ENCODE measurements at places on chromosomes 2 and 18.

GRCh38 chr2:71742953-71743601, 289.7 kb downstream of the DYSF start:
- no peak for DNase-seq

- DNase-seq = peak; percentile 54
These were observed 14.2 kb downstream of the MTX2 start for GRCh38 chr2:176283291-176284068.

DNA sequence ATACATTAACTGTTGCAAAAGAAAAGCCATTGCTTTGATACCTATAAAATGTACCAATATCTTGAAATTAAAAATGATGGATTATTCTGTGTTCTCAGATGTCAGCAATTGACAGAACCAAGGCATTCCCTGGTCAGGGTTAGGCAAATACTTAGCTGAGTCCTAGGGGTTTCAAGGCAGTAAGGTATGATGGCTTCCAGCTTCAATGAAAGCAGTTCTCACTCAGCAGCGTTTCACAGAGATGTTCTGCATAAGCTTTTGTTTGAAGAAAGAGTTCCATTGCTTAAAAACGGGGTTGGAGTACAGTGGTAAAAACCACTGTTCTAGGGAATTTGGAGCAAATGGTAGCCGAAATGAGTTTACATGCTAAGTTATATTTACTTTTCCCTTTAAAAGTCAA, 17.0 kb upstream of the KANSL1L start:
- DNase-seq = no peak

- DNase-seq = peak; percentile 95
These were observed at the start of gene ZNF513 for GRCh38 chr2:27380626-27381545. TSS of gene ZNF513 (minus strand) at chr2:27380734. CDS start at chr2:27380526, 208 bp downstream.

- DNase-seq = no peak
These were observed 194.3 kb downstream of the LDLRAD4 start for GRCh38 chr18:13412901-13413300.

DNA sequence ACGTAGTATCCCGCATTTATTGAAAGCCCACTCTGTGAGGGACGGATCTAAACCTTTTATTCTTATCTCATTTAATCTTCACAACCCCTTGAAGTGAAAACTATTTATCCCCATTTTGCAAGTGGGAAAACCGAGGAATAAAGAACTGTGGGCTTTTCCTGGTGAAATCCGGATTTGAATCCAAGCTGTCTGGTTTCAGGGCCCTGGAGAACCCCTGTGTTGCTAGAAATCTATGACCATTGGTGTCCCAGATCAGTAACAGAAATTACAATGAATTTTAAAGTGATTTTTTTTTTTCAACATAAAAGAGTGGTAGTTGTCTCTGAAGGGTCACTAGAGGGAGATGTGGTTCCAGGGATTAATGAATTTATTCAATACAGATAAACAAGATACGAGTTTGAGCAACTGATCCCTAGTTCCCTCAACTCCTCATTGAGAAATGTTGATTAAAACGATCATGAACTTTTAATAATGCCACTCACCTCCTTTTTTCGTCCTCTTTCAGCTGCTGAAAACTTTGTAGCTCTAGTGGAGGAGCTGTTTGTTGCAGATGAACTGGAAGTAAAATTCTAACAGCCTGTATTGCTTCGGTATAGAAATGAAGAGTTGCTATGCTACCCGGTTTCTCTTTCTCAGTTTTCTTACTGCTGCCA, 940 bp downstream of the XRCC5 start:
- DNase-seq = peak; percentile 35

GRCh38 chr18:58578321-58578720, 50.6 kb downstream of the ALPK2 start:
- peak; percentile 14 for DNase-seq

DNA sequence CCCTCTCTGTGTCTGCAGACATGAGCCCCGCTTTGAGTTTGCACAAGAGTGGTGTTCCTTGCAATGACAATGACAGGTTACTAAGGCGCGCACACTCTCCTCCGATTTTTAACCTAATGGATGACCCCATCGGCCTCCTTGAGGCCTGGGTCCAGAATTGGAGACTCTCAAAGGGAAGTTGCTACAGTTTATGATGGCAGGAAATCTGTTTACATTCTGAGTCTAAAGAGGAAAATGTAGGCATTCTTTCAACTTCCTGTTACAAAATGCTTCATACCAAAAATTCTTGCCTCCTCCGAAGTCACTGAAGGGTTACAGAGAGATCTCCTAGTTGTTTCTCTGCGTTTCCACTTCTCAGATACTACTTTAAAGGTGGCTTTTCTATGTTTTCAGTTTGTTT, 225.3 kb upstream of the AGAP1 start:
- DNase-seq = no peak

DNA sequence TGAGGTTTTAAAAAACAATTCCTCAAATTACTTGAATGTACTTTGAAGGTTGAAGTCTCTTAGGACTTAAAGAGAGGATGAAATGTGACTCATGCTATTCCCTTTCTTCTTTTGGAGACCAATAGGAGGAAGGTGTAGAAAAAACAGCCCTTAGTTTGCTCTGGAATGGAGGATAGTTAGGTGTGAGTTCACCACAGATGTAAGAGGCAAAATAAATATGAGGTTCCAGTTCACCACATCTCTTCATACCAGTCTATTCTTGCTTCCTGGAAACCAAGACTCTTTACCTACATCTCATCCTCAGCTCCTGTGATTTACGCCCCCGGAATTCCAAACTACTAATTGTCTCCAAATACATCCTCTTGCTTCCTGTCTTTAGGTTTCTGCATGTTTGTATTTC, 77.5 kb upstream of the TTC21B start:
- DNase-seq = no peak

- DNase-seq = peak; percentile 31
These were observed 25.4 kb downstream of the WDR75 start for GRCh38 chr2:189466656-189467055.

GRCh38 chr2:215812966-215813365, 200.4 kb downstream of the MREG start:
- DNase-seq = no peak

- no peak for DNase-seq
These were observed 414.3 kb upstream of the RGPD4 start for GRCh38 chr2:107412209-107412904.

- no peak for DNase-seq
These were observed 36.2 kb downstream of the PDIA6 start for GRCh38 chr2:10776231-10776977.

GRCh38 chr2:858646-859045, 92.0 kb upstream of the SNTG2 start:
- DNase-seq = no peak

GRCh38 chr2:186909095-186909494, 60.1 kb upstream of the ZSWIM2 start:
- no peak for DNase-seq

- no peak for DNase-seq
These were observed 172.4 kb upstream of the HS6ST1 start for GRCh38 chr2:128490881-128491691.

DNA sequence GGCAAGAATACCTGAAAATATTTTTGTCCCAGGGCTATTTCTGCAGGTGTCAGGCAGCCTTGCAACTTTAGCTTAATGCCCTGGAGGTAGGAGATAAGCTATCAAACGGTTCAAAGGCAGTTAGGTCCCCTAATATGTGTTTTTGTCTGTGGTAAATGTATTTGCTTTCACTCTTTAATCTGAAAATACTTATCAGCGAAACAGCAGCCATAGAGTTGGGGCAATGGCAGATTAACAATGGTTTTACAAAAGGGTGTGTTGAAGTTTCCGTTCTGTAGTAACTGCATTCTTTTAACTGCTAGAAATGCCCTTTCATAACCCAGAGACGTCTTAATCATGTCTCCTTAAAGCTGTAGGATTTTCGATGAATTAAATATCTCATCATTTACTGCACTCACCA, 265.0 kb upstream of the TRIB2 start:
- DNase-seq = no peak
